Stimulated activated CD4-positive, alpha-beta T cell treated with anti-CD3 and anti-CD28 coated beads, Interleukin-1b, Interleukin-23, amount 100 ng/mL, for 1 hour (primary cell): ENCODE measurements at places on chromosomes 2 and 18.

- no peak for DNase-seq
These were observed 1280.5 kb upstream of the CDH2 start for GRCh38 chr18:29457316-29457889.

- DNase-seq, result no peak
These were observed 55.4 kb upstream of the COL5A2 start for GRCh38 chr2:189234991-189235390.

GRCh38 chr2:14735696-14736095 lies 103.2 kb downstream of the LRATD1 start:
- DNase-seq, result no peak

DNA sequence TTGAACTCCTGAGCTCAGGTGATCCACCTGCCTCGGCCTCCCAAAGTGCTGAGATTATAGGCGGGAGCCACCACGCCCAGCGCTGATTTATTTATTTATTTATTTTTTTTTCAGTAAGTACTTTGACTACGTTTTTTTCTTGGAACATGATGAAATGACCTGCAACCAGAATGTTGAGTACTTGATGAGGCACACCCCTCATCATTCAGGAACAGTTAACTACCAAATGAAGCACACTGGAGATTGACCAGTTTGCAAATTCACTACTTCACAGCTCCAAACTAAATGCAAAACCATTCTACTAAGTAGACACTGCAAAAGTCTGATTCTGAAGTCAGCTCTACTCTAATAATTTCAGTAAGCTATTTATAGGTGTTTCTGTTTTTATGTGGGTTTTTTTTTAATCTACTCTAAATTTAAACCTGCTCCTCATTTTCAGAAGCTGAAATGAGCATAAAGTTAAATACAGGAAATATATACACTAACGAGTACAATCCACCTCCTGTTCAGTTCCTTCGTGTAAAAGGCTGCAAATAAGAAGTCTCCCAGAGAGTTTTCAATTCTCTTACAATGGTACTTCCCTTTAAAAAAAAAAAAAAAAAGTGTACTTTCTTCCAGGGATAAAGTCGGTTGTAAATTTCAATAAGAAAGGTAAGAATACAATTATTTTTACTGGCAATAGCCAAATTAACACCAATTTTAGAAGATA lies 1.4 kb downstream of the GFPT1 start:
- DNase-seq, result no peak
